ENCODE measurements at places on chromosomes 16 and 17. TPM values are rescaled to one million over a fixed set of nuclear protein-coding genes. Genes with fewer than 3 reads are reported as not detected.

Gene MYH2
- total RNA-seq: not detected

Gene KRT32
- not detected for total RNA-seq

Gene CCNF
- 48.4 TPM for total RNA-seq

Gene CIITA
- 8.6 TPM for total RNA-seq

Gene CD68
- 10.1 TPM for total RNA-seq

Gene ZFPM1
- total RNA-seq: 12.9 TPM

Gene SYNGR2
- 92.5 TPM for total RNA-seq

Gene PSMD12
- 75.1 TPM for total RNA-seq

Gene CDRT15
- not detected for total RNA-seq

Gene TBC1D3E
- total RNA-seq: not detected

Gene MFSD6L
- 0.94 TPM for total RNA-seq

GRCh38 chr17:55037828-55038227 is 69.3 kb downstream of the STXBP4 start:
- no peak for DNase-seq
- H3K27ac ChIP-seq: no peak overlapping the region
- no peaks in the 10 kb centered on the region for H3K27me3 ChIP-seq
- H3K4me3 ChIP-seq: no peak overlapping the region
- peaks cover 1% of the 10 kb centered on the region for H3K36me3 ChIP-seq
- peaks cover 24% of the 10 kb centered on the region for H3K4me1 ChIP-seq

GRCh38 chr17:44935116-44935515 is 12.5 kb downstream of the KIF18B start:
- no peak overlapping the region for H3K4me3 ChIP-seq
- no peaks in the 10 kb centered on the region for H3K27me3 ChIP-seq
- no peak overlapping the region for H3K27ac ChIP-seq
- peaks cover 12% of the 10 kb centered on the region for H3K4me1 ChIP-seq
- DNase-seq: no peak

- H3K27me3 ChIP-seq: peaks cover 16% of the 10 kb centered on the region
- no peak overlapping the region for H3K27ac ChIP-seq
- H3K4me1 ChIP-seq: no peaks in the 10 kb centered on the region
- H3K36me3 ChIP-seq: no peaks in the 10 kb centered on the region
- no peak overlapping the region for H3K4me3 ChIP-seq
These were observed 8.4 kb upstream of the SPDYE4 start for GRCh38 chr17:8766731-8767130.

GRCh38 chr17:57574040-57574513 is 171.0 kb downstream of the CCDC182 start:
- DNase-seq: no peak
- H3K27me3 ChIP-seq: no peaks in the 10 kb centered on the region
- H3K4me3 ChIP-seq: no peak overlapping the region
- H3K36me3 ChIP-seq: no peaks in the 10 kb centered on the region
- H3K4me1 ChIP-seq: no peaks in the 10 kb centered on the region

DNA sequence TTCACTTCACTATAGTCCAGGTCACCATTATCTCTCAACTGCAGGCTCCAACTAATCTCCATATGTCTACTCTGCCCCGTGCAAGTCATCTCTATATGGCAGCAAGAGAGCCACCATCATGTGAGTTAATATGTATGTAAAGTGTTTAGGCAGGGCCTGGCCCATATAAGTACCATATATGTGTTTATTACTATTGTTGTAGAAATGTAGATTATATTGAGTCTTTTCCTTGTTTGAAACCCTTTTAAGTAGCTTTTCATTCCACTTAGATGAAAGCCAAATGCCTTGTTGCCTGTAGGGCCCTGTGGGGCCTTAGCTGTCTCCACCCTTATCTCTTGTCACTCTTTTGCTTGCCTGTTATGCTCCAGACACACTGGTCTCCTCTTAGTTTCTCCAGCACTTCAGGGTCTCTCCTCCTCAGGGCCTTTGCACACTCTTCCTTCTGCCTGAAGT is 164.0 kb downstream of the PHKB start:
- no peaks in the 10 kb centered on the region for H3K27me3 ChIP-seq
- no peaks in the 10 kb centered on the region for H3K4me1 ChIP-seq
- H3K36me3 ChIP-seq: no peaks in the 10 kb centered on the region
- no peak overlapping the region for H3K4me3 ChIP-seq
- no peak overlapping the region for H3K27ac ChIP-seq

- H3K4me3 ChIP-seq: no peak overlapping the region
- no peaks in the 10 kb centered on the region for H3K4me1 ChIP-seq
- H3K27me3 ChIP-seq: no peaks in the 10 kb centered on the region
- H3K36me3 ChIP-seq: no peaks in the 10 kb centered on the region
These were observed 146.8 kb downstream of the SOX9 start for GRCh38 chr17:72267601-72268000.

GRCh38 chr17:29246628-29247027 is at the start of gene CRYBA1:
Gene CRYBA1 (plus strand): TSS chr17:29246859. CDS start chr17:29246864, 5 bp downstream.
- H3K4me1 ChIP-seq: no peaks in the 10 kb centered on the region
- H3K36me3 ChIP-seq: no peaks in the 10 kb centered on the region
- no peak within 1 kb of the TSS for H3K27ac ChIP-seq
- no peak for DNase-seq
- H3K27me3 ChIP-seq: no peaks in the 10 kb centered on the region

GRCh38 chr16:81592353-81592866 is 147.8 kb downstream of the CMIP start:
- H3K36me3 ChIP-seq: peaks cover 9% of the 10 kb centered on the region
- no peaks in the 10 kb centered on the region for H3K27me3 ChIP-seq
- H3K4me1 ChIP-seq: peaks cover 38% of the 10 kb centered on the region
- DNase-seq: no peak

DNA sequence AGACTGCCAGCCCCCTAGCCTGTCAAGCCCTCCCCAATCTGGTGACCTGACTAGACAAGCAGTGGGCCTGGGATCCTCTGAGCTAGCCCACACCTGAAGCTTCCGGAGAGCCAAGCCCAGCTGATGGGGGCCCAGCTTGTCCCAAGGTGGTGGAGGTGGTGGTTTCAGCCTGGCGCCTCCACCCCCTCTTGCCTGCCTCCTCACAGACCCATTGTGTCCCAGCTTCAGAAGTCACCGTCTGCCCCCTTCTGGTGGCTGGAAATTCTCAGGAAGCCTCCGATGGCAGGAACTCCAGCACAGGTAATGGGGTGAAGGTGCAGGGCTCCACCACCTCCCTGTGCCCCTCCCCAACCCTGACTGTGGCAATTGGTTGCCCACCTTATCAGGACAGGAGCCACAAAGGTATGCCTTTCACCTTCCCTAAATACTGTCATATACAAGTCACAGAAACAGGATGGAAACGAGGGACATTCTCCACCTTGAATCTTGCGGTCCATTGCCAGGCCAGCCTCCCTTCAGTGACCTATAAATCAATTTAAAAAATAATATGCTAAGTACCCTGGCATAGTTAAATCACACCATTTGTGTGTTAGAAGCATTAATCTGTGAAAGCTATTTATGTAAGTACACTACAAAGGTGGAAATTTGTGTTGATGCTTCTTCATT is 66.0 kb upstream of the ZNF423 start:
- H3K4me3 ChIP-seq: no peak overlapping the region
- no peaks in the 10 kb centered on the region for H3K4me1 ChIP-seq
- no peaks in the 10 kb centered on the region for H3K27me3 ChIP-seq

- H3K36me3 ChIP-seq: peaks cover 69% of the 10 kb centered on the region
- H3K4me3 ChIP-seq: no peak overlapping the region
- no peaks in the 10 kb centered on the region for H3K27me3 ChIP-seq
- DNase-seq: no peak
These were observed 123.7 kb downstream of the ABCC1 start for GRCh38 chr16:16073001-16073545.

DNA sequence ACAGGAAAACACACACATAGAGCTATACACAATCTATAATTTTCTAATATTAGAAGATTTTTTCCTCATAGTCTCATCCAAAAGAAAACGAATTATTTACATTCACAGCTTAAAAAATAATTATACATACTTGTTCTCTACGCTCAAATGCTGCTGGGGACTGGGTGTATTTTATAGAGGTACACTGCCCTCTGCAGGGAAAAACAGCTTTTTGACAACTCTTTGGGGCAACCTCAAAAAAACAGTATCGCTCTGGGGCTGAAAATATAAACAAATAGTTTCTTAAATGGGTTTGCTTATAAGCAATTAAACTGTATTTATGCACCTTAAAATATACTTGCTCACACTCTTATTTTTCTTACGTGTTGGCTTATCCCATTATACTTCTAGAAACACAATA is 261.8 kb upstream of the PSMD7 start:
- H3K4me1 ChIP-seq: no peaks in the 10 kb centered on the region
- no peak overlapping the region for H3K27ac ChIP-seq
- no peak overlapping the region for H3K4me3 ChIP-seq
- no peaks in the 10 kb centered on the region for H3K36me3 ChIP-seq
- no peak for DNase-seq

DNA sequence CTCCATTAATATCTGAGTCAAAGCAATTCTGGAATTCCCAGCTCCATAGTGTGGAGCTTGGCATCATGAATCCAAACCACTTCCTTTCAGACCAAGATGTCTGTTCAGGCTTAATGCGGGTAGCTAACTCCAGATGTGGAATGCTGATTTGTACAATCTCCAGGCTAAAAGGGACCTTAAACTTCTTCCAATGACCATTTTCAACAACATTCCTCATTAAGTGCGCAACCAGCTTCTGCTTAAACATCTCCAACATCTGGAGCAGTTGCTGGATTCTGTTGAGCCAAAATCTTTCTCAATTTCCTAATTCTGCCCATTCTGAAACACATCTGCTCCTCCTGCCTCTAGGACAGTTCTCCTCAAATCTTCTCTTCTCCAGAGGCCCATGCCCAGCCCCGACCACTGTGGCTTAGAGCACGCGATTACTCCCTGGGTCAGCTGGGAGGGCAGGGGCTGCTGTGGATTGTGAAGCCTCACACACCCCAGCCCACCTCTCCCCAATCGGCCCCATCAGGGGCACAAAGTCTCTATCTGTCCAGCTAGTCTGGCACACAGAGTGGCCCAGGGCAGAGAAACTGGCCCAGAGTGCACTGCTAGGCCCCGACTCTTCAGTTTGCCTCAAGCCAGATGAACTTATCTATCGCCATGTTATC is 36.2 kb downstream of the ASPA start:
- DNase-seq: no peak
- H3K4me1 ChIP-seq: no peaks in the 10 kb centered on the region
- no peak overlapping the region for H3K4me3 ChIP-seq
- no peaks in the 10 kb centered on the region for H3K27me3 ChIP-seq

GRCh38 chr17:61385577-61386236 is 13.9 kb upstream of the TBX2 start:
- no peak for DNase-seq
- H3K27ac ChIP-seq: no peak overlapping the region
- no peak overlapping the region for H3K4me3 ChIP-seq
- peaks cover 3% of the 10 kb centered on the region for H3K27me3 ChIP-seq

GRCh38 chr16:82384949-82385348 is 214.9 kb upstream of the MPHOSPH6 start:
- H3K4me1 ChIP-seq: no peaks in the 10 kb centered on the region

DNA sequence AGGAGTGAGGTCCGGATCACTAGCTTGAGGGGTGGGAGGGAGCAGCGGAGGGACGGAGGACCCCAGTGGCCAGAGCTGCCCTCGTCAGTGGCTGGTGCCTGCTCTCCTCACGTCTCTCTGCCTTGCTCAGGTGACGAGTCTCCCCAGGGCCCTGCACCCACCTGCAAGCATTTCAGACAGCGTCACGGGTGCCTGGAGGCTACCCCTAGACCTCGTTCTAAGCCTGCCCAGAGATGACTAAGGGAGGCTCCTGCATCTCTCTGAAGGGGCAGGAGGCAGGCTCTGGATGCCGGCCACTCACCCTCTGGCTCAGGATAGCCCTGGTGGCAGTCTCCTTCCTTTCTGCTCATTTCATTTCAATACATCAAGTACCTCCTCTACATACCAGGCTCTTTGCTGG is 68.8 kb downstream of the MRC2 start:
- H3K36me3 ChIP-seq: no peaks in the 10 kb centered on the region
- no peak overlapping the region for H3K27ac ChIP-seq
- no peaks in the 10 kb centered on the region for H3K4me1 ChIP-seq
- H3K4me3 ChIP-seq: no peak overlapping the region
- no peak for DNase-seq

GRCh38 chr17:78337244-78338109 is 22.4 kb downstream of the SOCS3 start:
- H3K4me1 ChIP-seq: peaks cover 30% of the 10 kb centered on the region
- no peak overlapping the region for H3K27ac ChIP-seq
- DNase-seq: no peak
- no peaks in the 10 kb centered on the region for H3K36me3 ChIP-seq
- H3K27me3 ChIP-seq: peaks cover 11% of the 10 kb centered on the region
- H3K4me3 ChIP-seq: no peak overlapping the region

DNA sequence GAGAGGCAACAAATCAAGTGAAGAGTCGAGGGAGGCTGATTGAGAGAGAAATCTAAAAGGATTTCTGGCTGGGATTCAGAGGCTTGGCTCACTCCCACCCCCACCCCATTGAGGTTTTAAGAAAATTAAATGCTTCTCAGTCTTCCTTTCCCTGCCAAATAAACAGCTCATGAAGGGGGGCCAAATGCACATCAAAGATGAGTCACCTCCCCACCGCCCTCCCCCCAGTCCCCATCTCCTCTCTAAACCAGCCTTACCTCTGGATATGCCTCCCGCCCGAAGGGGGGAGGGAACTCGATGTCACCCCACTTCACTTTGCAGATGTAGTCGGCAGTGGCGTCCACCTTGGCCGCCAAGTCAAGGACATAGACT is 11.6 kb downstream of the ACLY start:
- no peak overlapping the region for H3K27ac ChIP-seq
- no peak overlapping the region for H3K4me3 ChIP-seq
- no peaks in the 10 kb centered on the region for H3K27me3 ChIP-seq
- no peaks in the 10 kb centered on the region for H3K4me1 ChIP-seq

DNA sequence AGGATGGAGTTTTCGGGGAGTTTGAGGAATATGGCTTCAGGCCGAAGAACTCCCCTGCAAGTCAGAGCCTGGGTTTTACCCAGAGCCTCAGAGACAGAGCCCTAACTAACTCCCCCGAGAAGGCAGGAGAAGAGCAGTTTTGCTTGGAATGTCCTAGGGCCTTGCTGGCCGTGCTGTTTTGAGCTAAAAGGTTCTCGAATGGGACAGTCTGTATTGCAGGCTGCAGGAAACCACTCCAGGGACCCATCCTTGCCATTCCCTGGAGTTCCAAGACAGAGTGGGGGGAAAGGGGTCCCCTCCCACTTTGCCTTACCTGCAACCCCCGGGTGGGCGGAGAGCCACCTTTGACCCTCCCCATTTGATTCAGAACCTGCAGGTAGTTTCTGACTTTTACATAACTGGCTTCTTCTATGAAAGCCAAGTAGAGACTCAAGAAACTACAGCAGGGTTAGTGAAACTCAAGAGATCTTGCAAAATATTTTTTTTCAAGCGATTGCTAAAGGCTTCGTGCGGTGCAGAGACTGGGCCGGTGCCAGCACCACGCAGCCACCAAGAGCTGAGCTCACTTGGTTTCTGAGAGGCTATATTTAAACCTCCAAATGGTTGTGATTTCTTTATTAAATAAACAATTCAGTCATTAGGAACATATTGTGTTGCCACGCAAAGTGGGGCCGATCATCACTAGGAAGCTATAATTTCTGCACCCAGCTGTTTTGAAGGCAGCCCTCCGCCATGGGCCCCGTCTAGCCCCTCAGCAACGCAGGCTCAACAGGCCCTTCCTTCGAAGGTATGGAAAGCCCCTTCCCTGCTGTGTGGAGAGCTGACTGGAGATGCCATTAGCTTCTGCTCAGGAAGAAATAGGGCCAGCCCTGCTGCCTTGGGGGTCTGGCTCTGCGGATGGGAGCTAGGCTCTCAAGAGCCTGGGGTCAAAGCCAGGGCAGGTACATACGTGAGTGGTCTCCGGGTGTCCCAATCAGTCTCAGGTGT is 223.0 kb downstream of the NTN1 start:
- H3K36me3 ChIP-seq: no peaks in the 10 kb centered on the region
- DNase-seq: no peak
- H3K27me3 ChIP-seq: no peaks in the 10 kb centered on the region

All from activated T-helper 2 cell treated with anti-CD3 and anti-CD28 coated beads, Interferon-gamma antibody, Interleukin-2, Interleukin-4, amounts not matched to agents 10 μg/mL and 5 μg/mL and 100 μg/mL, durations not matched to agents 14 hours and 24 hours and 36 hours (primary cell).